ENCODE measurements at places on chromosomes 6 and 20.

DNA sequence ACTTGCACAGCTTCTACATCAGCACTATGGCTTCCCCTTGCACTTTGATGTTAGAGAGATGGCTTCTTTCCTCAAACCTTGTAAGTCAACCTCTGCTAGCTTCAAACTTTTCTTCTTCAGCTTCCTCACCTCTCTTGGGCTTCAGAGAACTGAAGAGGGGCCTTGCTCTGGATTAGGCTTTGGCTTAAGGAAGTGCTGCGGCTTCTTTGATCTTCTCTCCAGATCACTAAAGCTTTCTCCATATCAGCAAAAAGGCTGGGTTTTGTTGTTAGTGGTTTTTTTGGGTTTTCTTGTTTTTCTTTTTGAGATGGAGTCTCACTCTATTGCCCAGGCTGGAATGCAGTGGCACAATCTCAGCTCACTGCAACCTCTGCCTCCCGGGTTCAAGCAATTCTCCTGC, 24.0 kb downstream of the CDK5RAP1 start:
- DNase-seq: no peak

- DNase-seq: peak; percentile 11
Measured at GRCh38 chr6:129893640-129894039, 32.5 kb upstream of the TMEM244 start.

- no peak for DNase-seq
Measured at GRCh38 chr6:140979642-140980091, 1153.1 kb upstream of the GJE1 start.

GRCh38 chr20:47713878-47714450, 71.3 kb downstream of the SULF2 start:
- DNase-seq: no peak

DNA sequence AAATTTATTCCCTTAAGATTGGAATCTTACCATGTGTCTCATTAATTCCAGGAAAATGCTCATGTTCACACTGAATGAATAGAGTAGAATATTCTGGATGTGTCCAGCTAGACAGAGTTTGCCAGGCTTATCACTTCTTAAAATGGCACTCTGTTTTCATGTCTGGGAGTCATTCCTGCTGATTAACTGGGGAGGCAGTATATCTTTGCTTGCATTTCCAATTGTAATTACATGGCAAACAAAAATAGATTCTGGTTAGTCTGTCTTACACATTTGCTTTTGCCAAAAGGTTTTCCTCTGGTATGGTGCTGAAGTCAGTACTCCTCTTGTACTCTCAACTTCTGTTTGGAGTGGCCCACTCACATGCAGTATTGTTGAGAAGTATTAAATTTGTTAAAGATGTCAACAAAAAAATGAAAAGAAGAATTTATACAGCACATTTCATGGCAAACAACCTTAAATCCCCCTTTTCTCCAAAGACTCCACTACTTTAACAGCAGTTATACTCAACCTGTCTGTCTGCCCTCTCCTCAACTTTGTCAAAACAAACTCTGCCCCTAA, 70.2 kb downstream of the TENT5A start:
- DNase-seq: no peak

DNA sequence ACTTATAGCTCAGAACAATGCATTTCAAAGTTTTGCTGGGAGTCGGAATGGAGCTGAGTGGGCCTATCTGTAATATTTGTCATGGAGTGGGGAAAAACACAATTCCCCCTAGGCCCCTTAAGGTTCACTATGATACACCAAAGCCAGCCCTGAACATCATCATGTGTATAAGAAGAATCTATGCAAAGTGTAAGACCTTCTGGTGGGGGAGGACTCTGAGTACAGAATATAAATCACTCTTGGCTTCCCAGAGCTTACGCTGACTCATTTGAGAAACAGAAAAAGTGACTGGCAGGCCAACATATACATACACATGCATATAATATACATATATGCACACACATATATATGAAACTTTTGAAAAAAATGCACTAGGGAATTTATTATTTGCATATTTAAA, 54.1 kb upstream of the UBR2 start:
- DNase-seq: no peak

DNA sequence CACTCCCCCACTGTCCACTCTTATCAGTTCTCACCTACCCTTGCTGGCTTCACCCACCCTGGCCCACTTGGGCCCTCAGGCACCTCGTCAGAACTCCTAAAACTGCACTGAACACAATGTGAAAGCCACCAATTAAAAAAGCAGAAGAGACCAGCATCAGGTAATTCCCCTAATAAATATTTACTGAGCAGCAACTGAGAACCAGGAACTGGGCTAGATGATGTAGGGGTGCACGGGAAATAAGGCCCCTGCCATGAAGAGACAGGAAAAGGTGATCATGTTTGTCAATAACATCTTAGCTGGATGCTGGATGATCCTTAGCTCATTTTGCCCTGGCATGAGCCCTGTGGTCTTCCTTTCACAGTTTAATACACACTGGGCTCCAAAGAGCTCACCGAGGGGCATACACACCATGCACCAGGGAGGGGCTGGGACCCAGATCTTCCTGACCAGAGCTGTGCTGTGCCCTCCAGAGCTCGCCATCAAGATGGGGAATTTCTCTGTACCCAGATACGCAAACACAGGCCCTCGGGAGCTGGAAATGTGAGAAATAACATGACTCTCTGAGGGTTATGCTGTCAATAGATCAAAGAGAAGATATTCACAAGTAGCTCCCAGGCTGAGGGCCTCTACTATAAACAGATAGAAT, 113.6 kb upstream of the SLC22A16 start:
- no peak for DNase-seq

- no peak for DNase-seq
Measured at GRCh38 chr6:169255643-169256042, 2.0 kb upstream of the THBS2 start.

DNA sequence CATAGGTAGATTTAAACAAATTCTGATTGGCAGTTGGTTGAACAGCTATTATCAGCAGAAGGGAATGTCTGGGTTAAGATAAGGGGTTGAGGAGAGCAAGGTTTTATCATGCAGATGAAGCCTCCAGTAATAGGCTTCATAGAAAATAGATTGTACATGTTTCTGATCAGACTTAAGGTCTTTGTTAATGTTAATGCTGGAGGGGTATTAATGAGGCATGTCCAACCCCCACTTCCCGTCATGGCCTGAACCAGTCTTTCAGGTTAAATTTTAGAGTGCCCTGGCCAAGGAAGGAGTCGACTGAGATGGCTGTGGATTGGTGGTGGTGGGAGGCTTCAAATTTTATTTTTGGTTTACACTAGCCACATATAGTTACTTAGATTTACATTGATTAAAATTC, 3.4 kb downstream of the CLPSL1 start:
- DNase-seq: no peak

DNA sequence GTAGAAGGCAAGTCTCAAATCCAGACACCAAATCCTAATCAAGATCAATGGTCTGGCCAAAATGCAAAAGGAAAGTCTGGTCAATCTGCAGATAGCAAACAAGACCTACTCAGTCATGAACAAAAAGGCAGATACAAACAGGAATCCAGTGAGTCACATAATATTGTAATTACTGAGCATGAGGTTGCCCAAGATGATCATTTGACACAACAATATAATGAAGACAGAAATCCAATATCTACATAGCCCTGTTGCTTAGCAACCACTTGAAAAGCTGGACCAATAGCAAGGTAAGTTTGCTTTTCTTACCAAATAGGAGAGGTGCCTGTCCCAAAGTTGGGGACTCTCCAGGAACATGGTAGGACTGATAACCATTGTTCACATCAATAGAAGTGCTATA, 2.0 kb downstream of the SEMG2 start:
- DNase-seq: no peak

DNA sequence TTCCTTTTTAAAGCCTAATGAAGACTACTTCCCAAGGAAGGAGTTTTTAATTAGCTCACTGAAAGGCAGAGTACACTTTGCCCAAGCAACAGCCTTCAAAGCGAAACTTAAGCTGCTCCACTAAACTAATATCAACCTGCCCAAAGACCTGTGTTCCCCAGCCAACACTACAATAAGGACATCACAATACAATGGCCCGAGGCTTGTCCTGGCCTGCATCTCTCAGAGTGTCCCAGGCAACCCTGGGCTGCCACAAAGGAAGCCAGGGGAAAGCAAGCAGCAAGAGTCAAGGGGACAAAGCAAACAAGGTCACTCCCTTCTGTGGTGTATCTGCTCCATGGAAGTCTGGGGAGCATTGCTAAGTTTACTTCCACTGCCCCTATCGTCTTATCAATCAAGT, 52.3 kb downstream of the PIGU start:
- no peak for DNase-seq

DNA sequence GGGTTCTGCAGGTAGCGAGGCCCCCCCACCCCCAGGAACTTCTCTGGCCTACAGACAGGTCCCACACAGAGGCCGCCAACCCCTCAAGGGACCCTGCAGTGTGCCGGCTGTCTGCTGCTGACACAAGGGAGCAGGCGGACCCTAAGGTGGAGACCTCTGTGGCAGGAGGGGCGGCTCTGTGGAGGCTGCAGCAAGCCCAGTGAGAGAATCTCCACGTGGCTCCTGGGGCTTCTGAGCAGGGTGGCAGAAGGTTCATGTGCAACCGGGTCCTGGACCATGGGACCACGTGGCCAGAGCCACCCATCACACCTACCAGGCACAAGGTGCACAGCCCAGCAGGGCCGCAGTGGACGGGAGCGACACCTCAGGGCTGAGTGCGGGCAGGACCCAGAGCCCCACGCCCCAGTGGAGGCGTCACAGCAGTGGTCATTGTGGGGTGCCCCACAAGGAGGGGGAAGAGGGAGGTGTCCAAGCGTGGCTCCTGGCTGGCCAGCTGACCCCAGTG, 4.3 kb downstream of the ARFRP1 start:
- peak; percentile 2 for DNase-seq

DNA sequence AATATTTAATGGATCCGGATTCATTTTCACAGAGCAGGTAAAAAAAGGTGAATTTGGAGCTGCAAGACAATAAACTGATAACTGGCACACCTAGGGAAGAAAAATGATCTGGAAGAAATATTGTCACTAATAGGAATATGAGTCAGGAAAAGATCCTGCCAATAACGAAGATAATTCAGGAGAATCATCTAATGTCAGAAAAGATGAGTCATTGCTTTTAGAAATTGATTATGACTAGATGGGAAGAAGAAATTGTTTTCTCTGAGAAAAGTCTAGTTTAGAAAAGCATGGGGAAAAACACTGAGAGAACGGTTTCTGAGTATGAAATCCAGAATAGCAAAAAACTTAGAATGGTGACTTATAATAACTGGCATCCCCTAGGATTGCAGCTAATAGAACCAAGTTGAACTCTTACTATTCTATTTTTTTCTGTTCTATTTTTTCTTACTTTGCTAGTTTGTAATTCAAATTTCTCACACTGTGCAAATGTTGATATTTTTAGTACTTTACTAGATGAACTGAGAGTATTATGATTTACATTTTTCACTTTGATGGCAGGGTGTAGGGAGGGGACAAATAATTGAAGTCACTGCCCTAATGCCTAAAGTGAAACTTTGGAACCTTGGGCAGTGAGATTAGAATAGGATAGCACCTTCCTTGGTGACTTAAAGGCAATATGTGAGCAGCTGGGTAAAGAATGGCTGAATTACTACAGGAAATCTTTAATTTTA, 38.2 kb upstream of the SUPT3H start:
- no peak for DNase-seq
